ENCODE measurements at places on chromosomes 7 and 10.

DNA sequence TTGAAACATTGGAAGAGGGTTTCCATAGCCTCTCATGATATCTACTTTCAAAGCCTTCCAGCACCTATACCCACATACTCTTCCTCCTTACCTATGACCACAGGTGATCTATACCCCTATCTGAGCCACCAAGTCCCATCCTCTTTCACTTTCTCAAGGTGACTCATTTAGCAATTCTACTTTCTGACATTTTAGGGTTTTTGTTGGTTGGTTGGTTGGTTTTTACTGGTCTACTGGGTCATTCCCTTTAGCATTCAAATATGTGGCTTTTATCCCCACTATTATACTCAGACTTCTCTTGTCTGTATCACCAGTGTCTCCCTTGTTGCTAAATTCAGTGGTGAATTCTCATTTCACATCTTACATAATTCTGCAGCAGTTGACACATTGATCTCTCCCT, 130.4 kb upstream of the STEAP4 start:
- DNase-seq: no peak

DNA sequence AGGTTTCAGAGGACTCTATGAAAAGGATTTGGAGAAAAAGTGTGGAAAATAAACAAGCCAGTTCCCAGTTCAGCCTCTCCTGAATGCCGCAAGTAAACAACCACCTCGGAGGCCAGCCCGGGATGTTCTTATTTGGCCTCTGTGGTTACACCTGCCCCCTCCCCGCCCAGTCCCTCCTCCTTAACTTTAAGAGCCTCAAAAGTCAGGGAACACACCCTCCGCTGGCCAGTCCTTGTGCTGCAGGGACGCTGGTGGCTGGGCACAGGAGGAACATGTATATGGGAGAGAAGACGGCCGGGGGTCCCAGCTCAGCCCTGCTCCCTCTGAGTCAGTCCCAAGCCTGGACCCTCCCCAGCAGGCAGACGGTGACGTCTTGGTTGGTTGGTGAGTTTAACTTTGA, 6.1 kb downstream of the CHST3 start:
- DNase-seq: no peak

DNA sequence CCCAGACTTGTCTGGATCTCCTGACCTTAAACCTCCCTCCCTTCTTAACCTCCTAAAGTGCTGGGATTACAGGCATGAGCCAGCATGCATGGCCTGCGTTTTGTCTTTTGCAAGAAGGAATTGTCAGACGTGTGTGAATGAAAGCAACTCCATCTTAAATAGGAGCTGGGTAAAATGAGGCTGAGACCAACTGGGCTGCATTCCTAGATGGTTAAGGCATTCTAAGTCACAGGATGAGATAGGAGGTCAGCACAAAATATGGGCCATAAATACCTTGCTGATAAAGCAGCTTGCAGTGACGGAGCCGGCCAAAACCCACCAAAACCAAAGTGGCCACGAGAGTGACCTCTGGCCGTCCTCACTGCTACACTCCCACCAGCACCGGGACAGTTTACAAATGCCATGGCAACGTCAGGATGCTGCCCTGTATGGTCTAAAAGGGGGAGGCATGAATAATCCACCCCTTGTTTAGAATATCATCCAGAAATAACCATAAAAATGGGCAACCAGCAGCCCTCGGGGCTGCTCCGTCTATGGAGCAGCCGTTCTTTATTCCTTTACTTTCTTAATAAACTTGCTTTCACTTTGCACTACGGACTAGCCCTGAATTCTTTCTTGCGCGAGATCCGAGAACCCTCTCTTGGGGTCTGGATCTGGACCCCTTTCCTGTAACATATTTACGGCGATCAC, 41.2 kb upstream of the SDK1 start:
- no peak for DNase-seq

DNA sequence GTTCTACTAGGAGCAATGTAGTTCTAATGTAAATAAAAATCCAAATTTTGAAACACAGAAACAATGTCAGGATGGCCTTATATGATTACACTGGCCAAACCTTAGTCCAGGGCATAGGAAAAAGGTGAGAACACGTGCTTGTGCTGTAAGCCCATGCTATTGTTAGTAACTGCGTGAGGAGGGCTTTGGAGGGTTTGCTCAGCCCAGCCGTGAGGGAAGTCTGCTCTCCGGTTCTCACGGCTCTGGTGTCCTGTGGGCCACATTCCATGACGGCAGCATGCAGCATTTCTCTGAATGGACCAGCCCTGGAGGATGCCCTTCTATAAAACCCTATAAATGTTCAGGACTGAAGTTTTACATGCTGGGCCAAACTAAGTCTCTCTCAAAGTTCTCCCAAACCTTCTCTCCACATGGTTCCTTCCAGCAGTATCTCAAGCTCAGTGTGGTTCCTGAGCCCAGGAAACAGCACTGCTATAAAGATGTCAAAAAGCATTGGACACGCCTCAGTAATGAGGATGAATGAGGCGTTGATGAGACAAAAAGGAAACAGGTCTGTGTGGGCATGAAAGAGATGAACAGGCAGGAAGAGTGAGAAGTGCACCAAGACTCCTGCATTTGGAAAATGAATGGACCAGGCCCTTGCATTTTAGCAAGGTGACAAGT, 174.8 kb upstream of the CDCA7L start:
- DNase-seq: no peak

DNA sequence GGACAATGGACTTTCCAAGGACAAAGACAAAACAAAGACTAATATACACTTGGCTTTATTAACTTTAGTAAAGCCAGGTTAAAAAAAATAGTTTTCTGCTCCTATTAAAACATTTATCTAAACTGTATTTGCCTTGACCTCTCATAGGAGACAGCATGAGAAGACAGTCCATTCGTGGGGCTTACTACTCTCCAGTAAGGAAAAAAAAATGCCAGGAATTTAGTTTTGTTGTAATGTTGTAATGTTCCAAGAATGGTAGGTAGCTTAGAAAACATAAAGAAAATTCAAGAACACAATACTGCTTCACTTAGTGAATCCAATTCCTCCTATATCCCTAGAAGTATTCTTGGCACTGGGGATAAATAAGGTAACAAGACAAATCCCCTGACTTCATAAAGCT, 81.7 kb downstream of the KMT2C start:
- no peak for DNase-seq

All from GM04503 (cell line).